ENCODE measurements at places on chromosomes 5 and 9.

GRCh38 chr9:97593960-97594359, 39.2 kb downstream of the TSTD2 start:
- no peak for DNase-seq

GRCh38 chr5:458547-459353, 15.8 kb downstream of the EXOC3 start:
- peak; percentile 86 for DNase-seq

GRCh38 chr5:120456006-120456405, 8.1 kb upstream of the PRR16 start:
- DNase-seq, result no peak

GRCh38 chr9:104686081-104686480, 8.2 kb upstream of the OR13D1 start:
- DNase-seq, result no peak

GRCh38 chr9:117412006-117412715, 2.7 kb downstream of the ASTN2 start:
- DNase-seq, result no peak

- no peak for DNase-seq
These were observed 22.7 kb upstream of the ANKRD34B start for GRCh38 chr5:80592761-80593160.

DNA sequence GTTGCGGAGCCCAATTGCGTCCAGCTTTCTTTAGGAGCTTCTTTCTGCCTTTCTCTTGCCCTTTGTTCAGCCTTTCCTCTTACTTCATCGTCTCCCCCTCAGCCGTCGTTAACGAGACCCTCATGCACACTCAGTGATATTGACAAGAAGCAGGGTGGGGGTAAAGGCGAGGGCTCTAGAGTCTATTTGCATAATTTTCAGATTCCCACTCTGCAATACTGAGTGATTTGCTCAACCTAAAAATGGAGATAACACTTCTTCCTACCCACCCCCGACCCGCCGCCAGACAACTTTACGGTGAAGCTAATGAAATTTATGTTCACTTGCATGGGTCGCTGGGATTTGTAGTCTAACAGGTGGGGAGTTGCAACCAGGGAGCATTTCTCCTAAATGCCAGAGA, 1.3 kb upstream of the TBC1D2 start:
- DNase-seq, result no peak

DNA sequence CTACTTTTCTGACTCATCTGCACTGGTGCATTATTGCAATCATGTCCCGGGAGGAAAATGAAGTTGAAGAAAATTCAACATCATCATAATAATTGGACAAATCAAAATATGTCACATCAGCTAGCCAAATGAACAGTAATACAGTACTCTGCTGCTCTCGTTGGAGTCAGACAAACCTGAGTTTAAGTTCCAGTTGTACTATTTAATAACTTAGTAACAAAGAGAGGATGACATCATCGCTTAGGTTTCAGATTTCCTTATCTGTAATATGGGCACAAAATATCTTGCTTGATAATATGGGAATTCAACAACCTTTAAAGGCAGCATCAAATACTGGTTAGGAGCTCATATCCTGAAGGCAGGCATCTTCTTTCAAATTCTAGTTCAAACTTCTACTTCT, 1248.9 kb upstream of the ACO1 start:
- no peak for DNase-seq

GRCh38 chr9:19493174-19493811, 84.5 kb downstream of the ACER2 start:
- peak; percentile 84 for DNase-seq

DNA sequence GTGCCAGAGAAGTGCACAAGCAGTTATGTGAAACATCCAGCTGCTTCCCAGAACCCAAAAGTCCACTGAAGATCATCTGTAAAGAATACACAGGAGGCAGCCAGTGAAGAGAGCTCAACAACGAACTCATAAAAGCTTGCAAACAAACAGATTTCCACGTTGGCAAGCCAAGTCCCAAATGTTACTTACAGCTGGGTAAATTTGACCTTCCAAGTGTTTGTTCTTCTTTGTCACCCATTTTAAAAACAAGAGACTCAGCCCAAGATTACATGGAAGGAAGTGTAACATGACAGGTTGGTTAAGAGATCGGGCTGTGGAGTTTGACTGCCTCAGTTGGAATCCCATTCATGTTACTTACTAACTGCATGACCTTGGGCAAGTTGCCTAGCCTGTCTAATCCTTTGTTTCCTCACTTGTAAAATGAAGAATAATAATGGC, 174.9 kb upstream of the PAPPA start:
- no peak for DNase-seq

- DNase-seq, result peak; percentile 59
These were observed 19.6 kb upstream of the RNF20 start for GRCh38 chr9:101514071-101514470.

DNA sequence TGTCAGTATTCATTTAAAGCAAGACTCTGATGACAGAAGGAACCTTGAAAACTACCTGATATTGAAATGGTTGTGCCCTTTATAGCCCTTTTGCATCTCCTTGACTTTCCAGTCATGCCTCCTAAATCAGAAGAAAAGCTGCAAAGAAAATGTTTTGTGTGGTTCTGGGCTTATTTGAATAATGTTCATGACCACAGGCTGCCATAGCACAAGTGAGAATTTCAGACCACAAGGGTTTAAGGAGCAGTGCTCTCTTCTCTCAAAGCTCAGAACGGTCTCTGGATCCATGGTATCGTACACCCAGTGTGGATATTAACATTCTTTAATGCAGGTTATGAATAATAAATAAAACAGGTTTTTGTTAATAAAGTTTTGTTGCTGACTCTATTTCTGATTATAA, 54.2 kb downstream of the GPR107 start:
- no peak for DNase-seq

DNA sequence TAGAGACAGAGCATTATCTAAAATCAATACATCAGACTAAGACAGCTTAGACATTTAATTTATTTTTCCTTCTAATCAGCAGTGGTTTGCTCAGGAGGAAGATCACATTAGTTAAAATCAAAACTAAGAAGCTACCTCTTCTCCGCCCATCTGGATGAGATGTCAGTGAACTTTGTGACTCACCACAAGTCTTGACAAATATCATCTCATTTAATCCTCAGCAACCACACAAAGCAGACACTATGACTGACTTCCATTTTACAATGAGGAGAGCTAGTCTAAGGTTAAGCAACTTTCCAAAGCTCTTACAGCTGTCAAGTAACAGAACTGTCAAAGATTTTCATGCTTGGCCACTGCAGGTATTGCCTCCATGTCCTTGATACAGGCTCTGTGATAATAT, 289.5 kb downstream of the DEPDC1B start:
- no peak for DNase-seq

- no peak for DNase-seq
These were observed 3.9 kb downstream of the LCN8 start for GRCh38 chr9:136754059-136754572.

DNA sequence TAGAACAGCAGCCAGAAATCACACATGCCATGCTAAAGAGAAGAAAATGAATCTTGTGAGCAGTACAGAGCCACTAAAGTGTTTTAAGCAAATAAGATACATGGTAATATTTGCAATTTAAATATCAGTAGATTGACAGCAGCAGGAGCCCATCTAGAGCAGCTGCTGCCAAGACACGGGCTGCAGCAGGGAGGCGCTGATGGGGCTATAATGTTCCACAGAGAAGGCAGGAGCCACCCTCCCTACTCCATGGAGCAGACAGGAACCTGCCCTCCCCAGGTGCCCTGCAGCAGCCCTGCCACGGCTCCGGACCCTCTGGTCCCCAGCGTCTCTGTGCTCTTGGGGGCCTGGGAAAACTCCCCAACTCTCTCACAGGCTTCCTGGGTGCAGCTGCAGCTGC, 224.1 kb upstream of the ISL1 start:
- DNase-seq, result no peak

GRCh38 chr9:84481231-84481630, 140.7 kb upstream of the SLC28A3 start:
- DNase-seq, result no peak

GRCh38 chr9:79129865-79130480, 441.8 kb upstream of the TLE4 start:
- peak; percentile 66 for DNase-seq

- no peak for DNase-seq
These were observed 63.8 kb downstream of the MED27 start for GRCh38 chr9:132015866-132016265.

DNA sequence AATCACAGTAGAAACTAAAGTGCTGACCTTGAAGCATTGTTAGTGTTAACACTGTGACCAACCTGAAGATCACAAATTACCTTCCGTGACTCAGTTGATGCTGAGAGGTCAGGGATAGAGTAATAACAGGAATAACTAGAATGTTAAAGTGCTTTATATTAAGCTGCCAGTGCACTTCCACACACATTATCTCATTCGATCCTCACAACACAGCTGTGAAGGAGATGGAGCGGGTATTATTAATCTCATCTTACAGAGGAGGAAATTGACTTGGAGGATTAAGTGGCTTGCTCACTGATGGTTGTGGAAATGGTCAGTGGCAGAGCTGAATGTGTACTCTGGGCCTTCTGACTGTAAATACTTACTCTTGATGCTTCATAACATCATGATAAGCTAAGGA, 252.5 kb upstream of the DMRT1 start:
- no peak for DNase-seq

- peak; percentile 66 for DNase-seq
These were observed 4.9 kb upstream of the NXNL2 start for GRCh38 chr9:88530051-88530450.

- no peak for DNase-seq
These were observed 173.8 kb downstream of the MAST4 start for GRCh38 chr5:66769839-66770617.

GRCh38 chr9:26561928-26562327, 330.7 kb downstream of the CAAP1 start:
- no peak for DNase-seq

DNA sequence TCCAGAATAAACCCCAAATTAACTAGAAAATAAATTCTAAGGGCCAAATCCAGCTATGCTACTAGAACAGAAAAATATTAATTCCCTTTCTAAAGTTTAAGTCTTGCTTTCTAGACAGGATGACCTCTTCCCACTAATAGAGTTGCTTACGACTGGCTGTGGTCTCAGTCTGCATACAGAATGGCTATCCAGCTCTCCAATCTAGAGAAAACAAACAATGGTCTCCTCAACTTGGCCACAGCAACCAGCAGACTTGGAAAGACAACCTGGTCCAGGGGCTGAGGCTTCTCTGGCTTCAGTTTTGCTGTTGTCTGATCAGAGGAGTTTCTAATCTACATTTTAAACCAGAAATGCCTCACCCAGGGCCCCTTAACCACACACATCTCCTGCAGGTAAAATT, 28.9 kb downstream of the RASEF start:
- no peak for DNase-seq

DNA sequence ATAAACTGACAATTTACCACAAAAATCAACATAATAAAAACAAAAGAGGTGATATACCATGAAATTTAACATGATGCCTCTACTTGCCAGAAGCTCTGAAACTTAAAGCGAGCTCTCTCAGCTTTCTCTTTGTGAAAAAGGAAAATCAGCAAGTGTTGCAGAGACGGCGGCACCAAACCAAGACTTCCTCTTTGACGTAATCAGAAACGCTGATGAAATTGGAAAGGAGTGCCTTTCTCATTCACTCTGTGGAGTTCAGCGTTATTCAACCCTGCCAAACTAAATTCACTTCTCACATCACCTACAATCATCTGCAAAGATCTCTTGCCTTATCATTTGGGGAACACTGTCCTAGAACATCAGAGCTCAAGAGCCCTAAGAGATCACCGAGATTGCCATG, 32.2 kb downstream of the ANXA6 start:
- no peak for DNase-seq

DNA sequence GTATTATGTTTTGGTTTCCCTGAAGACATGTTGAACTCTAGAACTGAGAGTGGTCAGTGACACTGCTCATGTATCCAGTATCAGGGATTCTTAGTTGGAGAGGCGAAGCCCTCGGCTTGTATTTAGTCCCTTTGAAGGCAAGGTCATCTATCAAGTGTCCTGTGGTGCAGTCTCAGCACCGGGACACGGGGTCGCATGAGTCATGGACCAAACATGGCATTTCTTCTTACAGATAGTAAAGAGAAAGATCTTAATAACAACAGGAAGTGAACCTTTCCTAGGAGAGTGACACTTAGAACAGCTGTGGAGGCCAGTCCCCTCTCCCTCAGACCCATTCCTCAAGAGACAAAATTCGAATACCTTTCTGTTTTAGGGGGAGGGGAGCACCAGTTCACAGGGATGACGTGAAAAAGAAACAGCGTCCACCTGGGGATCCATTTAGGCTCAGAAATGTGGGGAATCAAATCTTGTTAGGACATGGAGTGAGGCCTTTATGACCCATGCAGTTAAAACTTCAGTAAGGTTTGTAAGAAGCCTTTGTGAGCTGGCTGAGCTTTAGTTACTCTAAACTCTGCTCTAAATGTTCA, 86.5 kb downstream of the ADGRV1 start:
- DNase-seq, result no peak

- no peak for DNase-seq
These were observed 160.2 kb upstream of the FTMT start for GRCh38 chr5:121691478-121691877.
